ENCODE measurements at places on chromosomes 7 and 10.

GRCh38 chr10:78732381-78732780 lies 336.4 kb upstream of the ZMIZ1 start:
- DNase-seq, result no peak

- DNase-seq, result no peak
These were observed 15.3 kb downstream of the SLC25A13 start for GRCh38 chr7:96306385-96307125.

DNA sequence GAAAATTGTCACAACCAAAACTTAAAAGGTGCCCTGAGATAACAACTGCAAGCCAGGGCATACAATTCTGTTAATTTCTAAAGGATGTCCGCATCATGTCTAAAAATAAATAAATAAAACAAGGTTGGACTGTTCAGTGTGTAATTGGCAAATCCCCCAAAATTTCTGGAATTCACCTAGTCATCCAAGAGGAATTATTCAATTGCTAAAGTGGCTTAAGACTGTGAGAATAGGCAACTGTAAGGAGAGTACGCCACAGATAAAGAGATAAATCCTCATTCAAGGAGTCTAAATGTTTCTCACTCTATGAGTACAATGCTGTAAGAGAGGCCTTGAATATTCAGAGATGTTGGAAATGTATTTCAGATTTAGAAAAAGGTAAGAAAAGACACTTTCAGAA lies 37.2 kb downstream of the PIK3AP1 start:
- DNase-seq, result no peak

- no peak for DNase-seq
These were observed 252.4 kb upstream of the SEMA3A start for GRCh38 chr7:84446991-84447480.

DNA sequence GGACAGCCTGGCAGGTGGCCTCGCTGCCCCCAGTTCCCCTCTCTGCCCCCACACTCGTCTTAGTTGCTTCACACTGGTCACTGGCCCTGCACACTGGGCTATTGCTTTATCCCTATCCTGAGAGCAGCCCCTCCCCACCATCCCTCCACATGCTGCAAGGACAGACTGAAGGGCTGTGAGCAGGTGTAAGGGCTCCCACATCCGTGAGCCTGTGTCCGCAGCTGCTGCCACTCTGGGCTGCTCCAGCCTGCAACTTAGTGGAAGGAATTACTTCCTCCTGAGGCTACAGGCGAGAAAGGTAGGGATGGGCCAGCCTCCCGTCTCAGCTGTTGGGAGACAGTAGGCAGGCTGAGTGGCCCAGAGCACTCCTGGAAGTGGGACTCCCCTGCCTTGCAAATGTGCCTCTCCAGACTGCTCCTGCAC lies 3.8 kb downstream of the RARRES2 start:
- DNase-seq, result no peak

DNA sequence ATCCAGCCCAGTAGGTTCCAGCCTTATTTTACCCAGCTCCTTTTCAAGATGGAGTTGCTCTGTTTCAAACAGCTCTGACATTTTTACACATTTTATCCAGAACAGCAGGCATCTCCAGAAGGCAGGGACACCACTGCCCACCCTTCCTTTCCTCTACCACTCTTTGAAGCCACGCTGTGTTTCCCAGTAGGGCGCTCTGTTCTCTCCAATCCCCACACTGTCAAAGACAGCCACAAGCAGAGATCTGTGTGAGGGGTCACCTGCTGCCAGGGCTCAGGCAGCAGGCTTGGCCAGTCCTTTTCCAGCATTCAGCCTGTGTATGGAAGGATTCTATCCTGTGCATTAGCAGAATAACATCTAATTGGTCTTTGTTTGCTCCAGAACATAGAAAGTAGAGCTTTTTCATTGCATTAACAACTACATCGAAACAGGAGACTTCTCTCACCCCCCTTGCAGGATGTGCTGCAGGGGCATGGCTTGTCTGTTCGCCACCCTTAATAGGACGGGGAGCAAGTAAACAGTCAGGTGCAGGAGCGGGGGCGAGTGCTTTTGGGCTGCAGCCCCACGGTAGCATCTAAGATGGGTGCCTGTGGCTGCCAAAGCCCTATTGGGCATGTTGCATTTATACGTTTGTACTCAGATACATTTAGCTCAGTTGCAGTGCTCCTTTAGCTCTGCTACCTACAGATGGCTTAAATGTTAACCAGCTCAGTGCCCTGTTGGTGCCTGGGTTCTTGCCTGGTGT lies 326.1 kb downstream of the GALNT17 start:
- DNase-seq, result no peak

GRCh38 chr10:79056361-79056735 lies 12.4 kb upstream of the ZMIZ1 start:
- no peak for DNase-seq

DNA sequence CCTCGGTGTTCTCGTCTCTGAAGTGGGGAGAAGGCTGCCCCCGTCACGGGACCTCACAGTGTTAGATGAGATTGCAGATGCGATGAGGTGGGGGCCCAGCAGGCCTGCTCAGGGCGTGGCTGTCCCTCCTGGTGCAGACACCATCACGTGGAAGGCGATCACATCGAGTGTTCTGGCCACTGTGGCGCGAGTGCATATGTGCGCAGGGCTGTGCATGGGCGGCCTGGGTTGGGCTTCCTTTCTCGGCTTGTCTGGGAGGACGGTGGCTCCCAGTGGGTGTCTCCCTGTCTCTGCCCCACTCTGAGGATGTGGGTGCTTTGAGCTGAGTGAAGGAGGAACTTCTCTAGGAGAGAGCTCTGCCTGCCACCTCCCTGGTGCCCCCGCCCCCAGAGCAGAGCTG lies 83.1 kb downstream of the LHPP start:
- DNase-seq, result no peak

DNA sequence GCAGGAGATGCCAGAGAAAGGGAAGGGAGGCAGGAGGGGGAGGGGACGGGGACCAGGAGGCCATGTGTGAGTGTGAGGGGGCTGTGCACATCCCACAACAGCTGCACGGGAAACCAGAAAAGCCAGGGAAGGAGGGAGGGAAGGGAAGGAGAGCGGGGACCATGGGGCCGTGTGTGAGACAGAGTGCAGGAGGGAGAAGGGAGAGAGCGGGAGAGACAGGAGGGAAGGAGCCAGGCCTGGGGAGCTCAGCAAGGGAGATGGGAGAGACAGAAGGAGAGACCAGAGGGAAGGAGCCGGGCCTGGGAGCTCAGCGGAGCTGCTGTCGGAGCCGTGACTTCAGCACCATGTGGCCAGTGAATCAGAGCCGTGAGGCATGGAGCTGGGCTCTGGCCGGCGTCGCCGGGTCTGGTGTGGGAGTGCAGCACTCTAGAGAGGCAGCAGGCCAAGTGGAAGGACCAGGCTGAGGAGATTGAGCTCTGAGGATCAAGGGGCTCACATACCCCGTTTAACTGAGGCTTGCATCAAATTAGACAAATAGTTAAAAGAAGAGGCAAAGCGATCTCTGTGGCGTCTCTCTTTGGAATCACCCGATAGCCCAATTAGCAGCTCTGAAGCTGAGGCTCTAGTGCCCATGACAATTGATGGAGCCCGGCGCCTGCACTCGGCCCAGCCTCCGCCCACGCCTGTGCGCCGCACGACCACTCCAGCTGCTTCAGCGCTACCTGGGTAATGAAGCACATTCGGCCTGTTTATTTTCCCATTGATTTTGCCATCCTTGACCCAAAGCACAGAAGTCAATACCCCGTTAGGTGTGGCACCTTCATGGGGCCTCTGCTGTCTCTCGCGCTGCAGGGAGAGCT lies 150.4 kb downstream of the MAD1L1 start:
- DNase-seq, result no peak
